Activated T-helper 2 cell treated with anti-CD3 and anti-CD28 coated beads, Interferon-gamma antibody, Interleukin-2, Interleukin-4, amounts not matched to agents 10 μg/mL and 5 μg/mL and 100 μg/mL, durations not matched to agents 14 hours and 24 hours and 36 hours (primary cell): ENCODE measurements at places on chromosomes 1 and 21.
A peak's percentile ranks its signal among the peaks of the same experiment; 100 is the strongest.

GRCh38 chr1:82538876-82539275 is 738.1 kb downstream of the ADGRL2 start:
- no peaks in the 10 kb centered on the region for H3K36me3 ChIP-seq
- no peaks in the 10 kb centered on the region for H3K4me1 ChIP-seq
- DNase-seq, result no peak
- H3K27me3 ChIP-seq, result no peaks in the 10 kb centered on the region
- H3K4me3 ChIP-seq, result no peak overlapping the region
- no peak overlapping the region for H3K27ac ChIP-seq

GRCh38 chr1:174988986-174989385 is 10.8 kb upstream of the CACYBP start:
- H3K27me3 ChIP-seq, result no peaks in the 10 kb centered on the region
- no peak for DNase-seq
- peaks cover 28% of the 10 kb centered on the region for H3K4me1 ChIP-seq
- no peak overlapping the region for H3K4me3 ChIP-seq
- H3K27ac ChIP-seq, result peak overlapping the region; percentile 40

GRCh38 chr1:195965036-195965435 is 643.2 kb downstream of the KCNT2 start:
- DNase-seq, result no peak
- H3K4me1 ChIP-seq, result no peaks in the 10 kb centered on the region
- no peak overlapping the region for H3K27ac ChIP-seq
- no peak overlapping the region for H3K4me3 ChIP-seq

- DNase-seq, result no peak
- H3K27me3 ChIP-seq, result peaks cover 23% of the 10 kb centered on the region
- H3K27ac ChIP-seq, result no peak within 1 kb of the TSS
- no peaks in the 10 kb centered on the region for H3K36me3 ChIP-seq
These were observed at the start of gene FNDC7 for GRCh38 chr1:108712606-108713150. FNDC7 (plus strand) TSS chr1:108712908; CDS start chr1:108712934, 26 bp downstream.

GRCh38 chr1:29243871-29244200 is 7.5 kb downstream of the PTPRU start:
- no peaks in the 10 kb centered on the region for H3K4me1 ChIP-seq
- H3K27ac ChIP-seq, result no peak overlapping the region
- no peaks in the 10 kb centered on the region for H3K36me3 ChIP-seq
- no peak for DNase-seq
- H3K27me3 ChIP-seq, result peaks cover 26% of the 10 kb centered on the region

GRCh38 chr1:235075777-235076308 is 52.8 kb downstream of the TOMM20 start:
- H3K4me3 ChIP-seq, result peak overlapping the region; percentile 49
- H3K27ac ChIP-seq, result peak overlapping the region; percentile 99
- peaks cover 37% of the 10 kb centered on the region for H3K4me1 ChIP-seq
- DNase-seq, result no peak
- H3K27me3 ChIP-seq, result no peaks in the 10 kb centered on the region

DNA sequence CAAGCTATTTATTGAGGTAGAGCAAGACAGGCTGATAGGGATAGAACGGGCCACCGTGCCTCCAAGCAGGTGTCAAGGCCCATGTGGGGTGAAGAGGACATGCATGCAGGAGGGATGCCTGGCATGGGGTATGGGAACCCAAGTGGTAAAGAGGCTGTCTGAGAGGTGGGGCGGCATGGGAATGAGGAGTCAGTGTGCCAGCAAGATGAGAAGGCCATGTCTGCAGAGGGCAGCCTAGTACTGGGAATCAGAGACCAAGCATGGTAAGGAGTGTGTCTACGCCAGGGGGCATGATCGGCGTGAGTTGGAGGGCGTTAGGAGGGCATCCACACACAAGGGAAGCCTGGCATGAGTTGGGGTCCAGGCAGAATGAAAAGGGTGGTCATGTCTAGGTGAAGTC is 303.7 kb upstream of the PLD5 start:
- H3K27me3 ChIP-seq, result no peaks in the 10 kb centered on the region
- no peak for DNase-seq
- H3K36me3 ChIP-seq, result no peaks in the 10 kb centered on the region
- no peak overlapping the region for H3K4me3 ChIP-seq

GRCh38 chr21:16047904-16048303 is 318.1 kb downstream of the USP25 start:
- H3K4me1 ChIP-seq, result no peaks in the 10 kb centered on the region
- no peak overlapping the region for H3K27ac ChIP-seq
- H3K27me3 ChIP-seq, result no peaks in the 10 kb centered on the region
- no peak for DNase-seq

DNA sequence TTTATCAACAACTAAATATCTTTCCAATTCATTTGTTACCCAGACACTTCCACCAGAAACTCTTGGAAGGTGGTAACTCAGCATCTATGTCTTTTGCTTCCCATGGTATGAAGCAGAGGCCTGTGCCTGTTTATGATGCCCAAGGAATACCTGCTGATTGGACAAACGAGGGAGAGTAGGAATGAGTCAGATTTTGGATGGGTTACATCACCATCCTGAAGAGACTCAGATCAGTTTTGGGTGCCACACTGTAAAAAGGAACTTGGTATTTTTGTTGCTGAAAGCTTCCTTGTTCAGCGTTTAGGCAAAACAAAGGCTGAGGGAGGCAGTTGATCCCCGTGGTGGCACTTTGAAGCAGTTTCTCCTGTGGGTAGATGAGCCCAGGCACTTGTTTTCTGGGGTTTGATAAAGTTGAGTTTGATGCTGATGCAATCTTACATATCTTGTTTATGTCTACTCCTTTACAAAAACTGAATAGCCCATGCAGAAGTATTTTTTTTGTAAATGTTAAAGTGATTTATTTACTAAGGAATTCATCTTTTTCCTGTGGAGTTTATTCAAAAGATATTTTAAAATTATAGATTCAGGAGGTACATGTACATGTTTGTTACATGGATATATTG is 26.7 kb upstream of the CYP4X1 start:
- H3K27me3 ChIP-seq, result peaks cover 10% of the 10 kb centered on the region
- H3K36me3 ChIP-seq, result no peaks in the 10 kb centered on the region

- H3K4me1 ChIP-seq, result peaks cover 1% of the 10 kb centered on the region
- no peaks in the 10 kb centered on the region for H3K27me3 ChIP-seq
- DNase-seq, result no peak
- no peak overlapping the region for H3K27ac ChIP-seq
These were observed 281.2 kb upstream of the ST6GALNAC5 start for GRCh38 chr1:76585980-76586674.

DNA sequence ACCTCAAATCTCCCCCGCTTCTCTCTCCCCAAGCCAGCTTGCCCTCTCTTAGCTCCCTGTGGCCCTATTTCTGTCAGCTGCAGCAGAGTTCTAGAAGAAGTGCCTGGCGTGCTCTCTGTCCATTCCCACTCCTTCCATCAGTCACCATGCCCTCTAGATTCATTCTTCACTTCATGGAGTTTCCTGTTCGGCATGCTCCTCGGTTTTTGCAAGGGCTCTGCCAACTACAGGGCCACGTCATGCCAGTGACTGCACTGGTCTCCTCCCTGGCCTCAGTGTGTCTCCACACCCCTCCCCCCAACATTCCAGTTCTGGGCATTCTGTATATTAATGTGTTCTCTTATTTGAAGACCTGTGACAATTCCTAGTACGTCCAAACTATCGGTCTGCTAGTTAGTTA is 113.9 kb downstream of the SLC45A1 start:
- H3K36me3 ChIP-seq, result peaks cover 29% of the 10 kb centered on the region
- no peak overlapping the region for H3K27ac ChIP-seq
- no peak for DNase-seq
- no peak overlapping the region for H3K4me3 ChIP-seq
- no peaks in the 10 kb centered on the region for H3K27me3 ChIP-seq

GRCh38 chr1:70509996-70510876 is 99.2 kb downstream of the CTH start:
- H3K4me1 ChIP-seq, result peaks cover 2% of the 10 kb centered on the region
- peaks cover 7% of the 10 kb centered on the region for H3K27me3 ChIP-seq
- no peak overlapping the region for H3K4me3 ChIP-seq
- no peak for DNase-seq

DNA sequence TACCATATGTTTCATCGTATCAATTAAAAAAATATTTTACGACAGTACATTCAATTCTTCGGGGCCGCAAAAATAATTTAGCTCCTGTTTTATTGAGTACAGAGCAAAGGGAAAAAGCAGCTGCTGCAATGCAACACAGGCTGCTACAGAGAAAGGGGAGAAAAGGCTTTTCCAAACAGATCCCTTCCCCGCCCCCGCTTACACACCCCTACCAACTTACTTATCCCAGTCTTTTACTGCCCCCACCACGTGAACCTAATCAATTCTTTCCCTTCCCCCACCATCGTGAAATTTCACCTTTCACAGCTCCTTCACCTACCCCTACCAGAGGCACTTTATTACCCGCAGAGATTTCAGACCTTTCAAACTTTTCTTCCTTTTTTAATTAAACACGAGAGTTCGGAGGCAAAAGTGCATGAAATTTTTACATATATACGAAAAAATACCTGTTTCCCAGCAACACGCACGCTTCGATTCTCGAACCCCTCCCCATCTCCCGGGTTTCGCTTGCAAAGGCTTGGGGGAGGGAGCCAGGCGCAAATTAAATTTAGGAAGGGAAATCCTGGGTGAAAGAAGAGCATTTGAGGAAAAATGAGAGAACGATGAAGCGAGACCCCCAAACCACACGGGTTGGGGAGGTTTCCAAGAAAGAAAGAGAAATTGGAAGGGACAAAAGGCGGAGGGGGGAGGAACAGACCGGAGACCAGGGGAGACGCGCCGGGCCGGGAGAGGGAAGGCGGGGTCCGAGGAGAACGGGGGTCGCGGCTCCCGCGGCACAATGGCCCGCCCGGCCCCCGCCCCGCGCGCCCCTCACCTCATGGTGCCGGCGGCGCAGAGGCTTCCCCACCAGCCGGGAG is 823 bp downstream of the ENAH start:
- no peak overlapping the region for H3K27ac ChIP-seq
- DNase-seq, result no peak
- peak overlapping the region; percentile 85 for H3K4me3 ChIP-seq
- H3K27me3 ChIP-seq, result peaks cover 66% of the 10 kb centered on the region
- H3K36me3 ChIP-seq, result no peaks in the 10 kb centered on the region
- H3K4me1 ChIP-seq, result peaks cover 9% of the 10 kb centered on the region
